ENCODE measurements at places on chromosomes 12 and 14.

GRCh38 chr12:11777962-11778361 is 128.5 kb downstream of the ETV6 start:
- DNase-seq, result no peak

- DNase-seq, result no peak
Measured at GRCh38 chr12:57813971-57814772, 4.4 kb downstream of the AVIL start.

DNA sequence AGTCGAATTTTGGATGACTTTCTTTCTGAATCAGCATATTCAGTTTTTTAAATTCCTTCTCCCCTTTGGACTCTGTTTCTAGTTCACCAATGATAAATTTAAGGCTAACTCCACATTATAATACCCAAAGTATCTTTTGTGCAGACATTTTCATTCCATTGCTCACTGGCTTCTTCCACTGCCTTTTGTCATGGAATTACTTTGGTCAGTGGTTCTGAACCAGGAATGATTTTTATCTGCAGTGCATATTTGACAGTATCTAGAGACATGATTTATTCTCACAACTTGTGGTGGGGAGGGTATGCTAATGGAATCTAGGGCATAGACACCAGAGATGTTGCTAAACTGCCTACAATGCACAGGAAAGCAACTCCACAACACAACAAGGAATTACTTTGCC is 234.4 kb upstream of the PRKD1 start:
- DNase-seq, result no peak

DNA sequence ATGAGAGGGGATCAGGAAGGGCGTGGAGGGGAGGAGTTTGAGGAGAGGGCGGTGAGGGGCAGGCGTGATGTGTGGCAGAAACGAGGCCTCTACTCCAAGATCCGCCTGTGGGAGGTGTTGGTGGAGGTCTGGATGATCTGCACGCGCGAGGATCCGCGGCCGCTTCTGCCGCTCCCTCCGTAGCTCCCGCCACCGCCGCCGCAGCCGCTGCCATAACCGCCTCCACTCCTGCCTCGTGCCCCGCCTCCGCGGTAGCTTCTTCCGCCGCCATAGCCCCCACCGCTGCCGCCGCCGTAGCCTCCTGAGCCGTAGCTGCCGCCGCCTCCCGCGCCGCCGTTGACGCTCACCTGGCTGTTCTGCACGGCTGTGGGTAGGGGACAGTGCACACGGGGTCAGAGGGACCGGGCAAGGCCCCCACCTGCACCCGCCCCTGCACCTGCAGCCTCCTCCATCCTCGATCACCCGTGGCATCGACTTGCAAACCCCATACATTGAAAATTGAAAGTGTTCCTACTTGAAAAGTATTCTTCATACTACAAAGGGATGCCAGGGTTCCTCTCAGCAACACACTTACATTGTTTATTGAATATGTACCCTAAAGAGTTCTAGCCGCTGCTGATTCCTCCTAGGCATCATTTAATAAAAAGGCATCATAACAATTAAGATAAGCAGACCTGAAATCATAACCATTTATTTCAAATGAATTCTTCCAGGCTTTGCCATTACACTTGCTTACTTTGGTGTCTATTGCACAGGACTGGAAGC is 11.1 kb upstream of the KRT1 start:
- DNase-seq, result peak; percentile 40

GRCh38 chr12:53170215-53170614 is 10.3 kb upstream of the ZNF740 start:
- no peak for DNase-seq

DNA sequence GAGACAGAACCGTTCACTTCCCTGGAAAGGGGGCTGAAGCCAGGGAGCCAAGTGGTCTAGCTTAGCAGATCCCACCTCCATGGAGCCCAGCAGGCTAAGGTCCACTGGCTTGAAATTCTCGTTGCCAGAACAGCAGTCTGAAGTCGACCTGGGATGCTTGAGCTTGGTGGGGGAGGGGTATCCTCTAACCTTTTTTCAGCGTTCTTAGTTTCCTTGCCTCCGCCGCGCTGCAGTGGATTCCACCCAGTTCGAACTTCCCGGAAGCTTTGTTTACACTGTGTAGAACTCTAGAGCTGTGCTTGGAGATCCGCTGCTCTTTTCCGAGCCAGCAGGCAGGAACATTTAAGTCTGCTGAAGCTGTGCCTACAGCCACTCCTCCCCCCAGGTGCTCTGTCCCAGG is 45.2 kb upstream of the FKBP4 start:
- DNase-seq, result no peak

- no peak for DNase-seq
Measured at GRCh38 chr12:131438881-131439280, 272.0 kb upstream of the SFSWAP start.

GRCh38 chr12:89573051-89573810 is 47.4 kb upstream of the POC1B start:
- DNase-seq, result no peak

DNA sequence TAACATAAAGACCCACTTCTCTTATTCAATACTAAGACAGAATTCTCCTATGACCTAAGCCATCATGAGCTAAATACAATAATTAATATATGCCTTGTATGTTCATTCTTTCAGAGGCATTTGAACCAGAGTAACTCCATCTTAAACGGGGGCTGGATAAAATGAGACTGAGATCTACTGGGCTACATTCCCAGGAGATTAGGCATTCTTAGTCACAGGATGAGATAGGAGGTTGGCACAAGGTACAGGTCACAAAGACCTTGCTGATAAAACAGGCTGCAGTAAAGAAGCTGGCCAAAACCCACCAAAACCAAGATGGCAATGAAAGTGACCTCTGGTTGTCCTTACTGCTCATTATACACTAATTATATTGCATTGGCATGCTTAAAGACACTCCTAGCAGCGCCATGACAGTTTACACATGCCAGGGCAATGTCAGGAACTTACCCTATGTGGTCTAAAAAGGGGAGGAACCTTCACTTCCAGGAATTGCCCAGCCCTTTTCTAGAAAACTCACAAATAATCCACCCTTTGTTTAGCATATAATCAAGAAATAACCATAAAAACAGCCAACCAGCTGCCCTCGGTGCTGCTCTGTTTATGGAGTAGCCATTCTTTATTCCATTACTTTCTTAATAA is 260.7 kb downstream of the SSPN start:
- DNase-seq, result no peak

- DNase-seq, result no peak
Measured at GRCh38 chr12:66537876-66538275, 141.0 kb downstream of the GRIP1 start.

DNA sequence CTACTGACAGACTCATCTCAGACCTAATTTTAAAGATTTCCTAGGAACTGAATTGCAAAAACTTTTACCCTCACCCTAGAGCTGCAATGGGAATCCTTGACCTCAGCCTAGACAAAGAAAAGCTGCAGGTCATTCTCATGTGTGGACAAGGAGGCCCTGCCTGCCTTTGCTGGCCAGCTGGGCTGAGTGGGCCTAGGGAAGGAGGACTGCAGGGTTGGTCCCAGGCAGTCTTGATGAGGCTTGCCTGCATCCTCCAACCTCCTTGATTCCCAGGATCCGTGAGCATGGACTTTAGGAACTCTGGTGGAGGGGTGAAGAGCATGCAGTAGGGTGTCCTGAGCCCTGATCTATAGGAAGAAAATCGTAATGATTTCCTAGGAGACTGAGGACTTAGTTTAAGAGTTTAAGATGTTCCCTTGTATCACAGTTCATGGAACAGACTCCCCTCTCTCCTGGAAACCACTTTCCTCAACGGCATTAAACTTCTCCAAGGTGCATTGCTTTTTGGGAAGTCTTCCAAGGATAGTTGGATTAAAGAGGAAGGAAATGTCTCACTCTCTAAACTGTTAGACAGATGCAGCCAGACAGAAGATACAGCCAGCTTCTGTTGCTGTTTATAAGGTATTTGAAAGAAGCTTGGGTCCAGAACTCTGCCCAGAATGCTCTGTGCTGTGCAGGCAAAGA is 55.4 kb upstream of the DDX11 start:
- no peak for DNase-seq

DNA sequence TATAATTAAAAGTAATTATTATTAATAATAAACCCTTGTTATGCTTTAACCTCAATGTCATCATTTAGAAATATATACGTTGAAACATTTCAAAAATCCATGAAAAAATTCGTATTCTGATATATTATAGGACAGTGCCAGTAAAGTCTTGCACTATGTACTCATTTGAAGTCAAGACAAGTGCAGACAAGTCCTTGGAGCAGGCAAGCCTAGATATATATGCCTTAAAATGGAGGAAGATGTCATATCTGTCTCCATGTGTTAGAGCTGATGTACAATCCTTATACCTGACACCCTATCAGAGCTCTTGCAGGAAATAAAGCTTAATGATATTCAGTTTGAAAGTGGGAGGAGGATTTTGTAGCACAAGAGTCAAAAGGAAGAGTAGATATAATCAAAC is 310.4 kb downstream of the KCNH5 start:
- DNase-seq, result no peak

DNA sequence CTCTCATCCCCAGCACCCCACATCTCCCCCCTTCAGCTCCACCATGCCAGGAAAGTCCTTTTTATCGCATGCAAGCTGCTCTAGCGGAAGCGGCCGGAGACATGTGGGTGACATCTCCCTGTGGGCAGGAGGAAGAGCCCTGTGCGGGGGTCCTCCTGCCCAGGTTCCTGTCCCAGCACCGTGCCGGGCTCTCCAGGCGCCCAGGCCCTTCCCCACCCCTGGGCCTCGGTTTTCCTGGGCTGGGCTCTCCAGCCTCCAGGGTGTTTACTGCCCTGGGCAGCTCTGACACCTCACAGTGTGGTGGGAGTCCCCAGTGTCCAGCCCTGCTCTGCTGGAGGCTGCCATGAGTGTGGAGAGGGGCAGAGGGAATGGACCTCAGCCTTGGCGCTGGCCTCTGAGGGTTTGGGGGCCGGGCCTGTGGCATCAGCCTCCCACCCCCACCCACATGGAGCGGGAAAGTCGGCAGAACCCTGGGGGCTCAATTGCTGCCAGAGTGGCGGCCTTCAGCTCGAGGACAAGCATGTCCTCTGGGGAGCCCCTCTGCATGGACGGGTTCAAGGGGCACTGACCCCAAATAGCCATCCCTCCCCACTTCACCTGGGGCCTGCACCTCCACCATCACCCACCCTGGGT is 16.9 kb downstream of the ASPG start:
- DNase-seq, result no peak

GRCh38 chr12:27996761-27997160 is 24.2 kb upstream of the PTHLH start:
- no peak for DNase-seq

- DNase-seq, result no peak
Measured at GRCh38 chr12:115611477-115611876, 666.0 kb downstream of the MED13L start.

GRCh38 chr14:49972131-49972671 is 79.3 kb downstream of the ARF6 start:
- no peak for DNase-seq

- DNase-seq, result peak; percentile 46
Measured at GRCh38 chr12:111298582-111299436, 70.1 kb downstream of the PHETA1 start.

DNA sequence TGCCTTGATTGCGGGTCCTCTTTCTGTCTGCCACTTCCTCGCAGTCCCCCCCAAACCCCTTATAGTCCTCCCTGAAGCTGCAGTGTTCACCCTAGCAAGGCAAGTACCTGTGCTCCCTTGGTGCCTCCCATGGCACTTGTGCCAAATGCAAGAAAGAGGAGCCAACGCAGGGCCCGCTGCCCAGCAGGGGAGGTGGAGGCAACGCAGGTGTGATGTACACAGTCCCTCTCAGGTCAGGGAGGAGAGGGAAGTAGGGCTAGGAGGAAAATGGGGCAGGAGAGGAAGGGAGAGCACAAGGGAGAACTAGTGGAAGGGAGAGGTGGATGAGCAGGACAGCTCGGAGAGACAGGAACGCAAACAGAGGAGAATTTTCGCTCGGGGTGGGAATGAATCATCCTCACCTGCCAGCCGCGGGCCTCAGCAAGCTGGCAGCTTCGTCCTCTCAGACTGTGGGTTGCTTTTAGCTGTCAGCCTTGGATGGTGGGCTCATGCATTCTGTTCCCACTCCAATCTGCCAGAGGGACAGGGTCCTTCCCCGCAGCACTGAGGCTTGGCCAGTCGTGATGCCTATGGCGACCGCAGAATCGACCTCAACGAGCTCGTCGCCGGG is 357.0 kb downstream of the CACNA1C start:
- DNase-seq, result no peak

GRCh38 chr14:28152453-28153044 is 614.0 kb upstream of the FOXG1 start:
- no peak for DNase-seq

DNA sequence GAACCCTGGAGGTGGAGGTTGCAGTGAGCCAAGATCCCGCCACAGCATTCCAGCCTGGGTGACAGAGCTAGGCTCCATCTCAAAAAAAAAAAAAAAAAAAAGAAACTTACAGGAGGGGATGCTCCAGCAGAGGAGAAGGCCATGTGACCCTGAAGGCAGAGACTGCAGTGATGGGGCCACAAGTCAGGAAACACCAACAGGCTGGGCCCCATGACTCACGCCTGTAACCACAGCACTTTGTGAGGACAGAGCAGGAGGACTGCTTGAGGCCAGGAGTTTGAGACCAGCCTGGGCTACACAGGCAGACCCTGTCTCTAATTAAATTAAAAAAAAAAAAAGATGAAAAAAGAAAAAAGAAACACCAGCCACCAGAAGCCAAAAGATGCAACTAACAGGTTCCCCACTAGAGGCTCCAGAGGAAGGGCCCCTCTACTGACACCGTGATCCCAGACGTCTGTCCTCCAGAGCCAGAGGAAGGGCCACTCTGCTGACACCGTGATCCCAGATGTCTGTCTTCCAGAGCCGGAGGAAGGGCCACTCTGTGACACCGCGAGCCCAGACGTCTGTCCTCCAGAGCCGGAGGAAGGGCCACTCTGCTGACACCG is 9.1 kb upstream of the GLT1D1 start:
- DNase-seq, result no peak

DNA sequence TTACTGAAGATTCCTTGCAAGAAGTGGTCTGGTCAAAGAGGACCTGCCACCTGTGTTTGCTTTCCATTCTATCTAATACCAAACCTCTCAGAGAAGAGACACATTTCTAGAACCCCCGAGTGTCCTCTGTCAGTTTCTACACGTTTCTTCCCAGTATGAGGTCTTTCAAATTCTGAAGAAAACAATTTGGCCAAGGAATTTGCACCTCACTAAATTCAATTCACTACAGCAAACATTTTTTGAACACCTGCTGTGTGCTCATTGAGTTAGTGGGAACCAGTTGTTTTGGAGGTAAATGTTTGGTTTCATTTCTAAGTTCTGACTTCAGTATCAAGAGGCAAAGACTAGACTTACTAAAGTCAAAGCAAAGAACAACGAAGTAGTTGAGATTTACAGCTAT is 19.4 kb downstream of the GPR19 start:
- no peak for DNase-seq

GRCh38 chr12:110744151-110744571 is 1.5 kb upstream of the PPP1CC start:
- peak; percentile 52 for DNase-seq

DNA sequence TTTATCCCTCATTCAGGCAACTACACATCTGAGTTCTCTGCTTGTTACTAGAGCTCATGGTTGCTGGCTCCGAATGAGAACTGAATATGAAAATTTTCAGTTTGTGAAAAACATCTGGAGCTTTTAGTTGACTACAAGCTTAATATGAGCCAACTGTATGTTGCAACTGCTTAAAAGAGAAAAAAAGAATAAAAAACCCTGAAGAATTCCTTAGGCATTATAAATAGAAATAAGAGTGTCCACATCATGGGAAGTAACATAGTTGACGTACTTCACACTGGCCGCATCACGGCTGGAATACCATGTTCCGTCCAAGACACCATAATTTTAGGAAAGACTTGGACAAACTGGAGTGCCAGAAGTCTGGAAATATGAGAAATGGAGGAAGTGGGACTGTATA is 57.9 kb downstream of the PDE3A start:
- DNase-seq, result no peak

- DNase-seq, result peak; percentile 35
Measured at GRCh38 chr12:14111230-14111865, 129.9 kb upstream of the GRIN2B start.

Data from SW480 (cell line).